ENCODE measurements at places on chromosomes 4 and X. TPM values are rescaled to one million over a fixed set of nuclear protein-coding genes. Genes with fewer than 3 reads are reported as not detected.

Gene ZMAT1
- polyA plus RNA-seq, result 2.6 TPM

Gene C4orf51
- polyA plus RNA-seq, result not detected

Gene BEND2
- polyA plus RNA-seq, result 0.03 TPM

Gene DNAAF6
- polyA plus RNA-seq, result 1.7 TPM

Gene ARHGAP24
- polyA plus RNA-seq, result 12.4 TPM

Gene AMOT
- 0.79 TPM for polyA plus RNA-seq

Gene SERTM2
- polyA plus RNA-seq, result 0.03 TPM

Gene HS6ST2
- 0.28 TPM for polyA plus RNA-seq

Gene NUDT6
- 3.8 TPM for polyA plus RNA-seq

Gene DOK7
- 0.53 TPM for polyA plus RNA-seq

Gene UGT2A1
- 0.13 TPM for polyA plus RNA-seq

Gene G3BP2
- 51.4 TPM for polyA plus RNA-seq

Gene ARMCX4
- polyA plus RNA-seq, result 12.0 TPM

Gene NSG1
- 0.39 TPM for polyA plus RNA-seq

GRCh38 chr4:85790582-85790981 lies 315.6 kb downstream of the ARHGAP24 start:
- peak; percentile 48 for DNase-seq

- no peak for DNase-seq
Measured at GRCh38 chr4:6655924-6656323, 15.4 kb downstream of the MRFAP1 start.

DNA sequence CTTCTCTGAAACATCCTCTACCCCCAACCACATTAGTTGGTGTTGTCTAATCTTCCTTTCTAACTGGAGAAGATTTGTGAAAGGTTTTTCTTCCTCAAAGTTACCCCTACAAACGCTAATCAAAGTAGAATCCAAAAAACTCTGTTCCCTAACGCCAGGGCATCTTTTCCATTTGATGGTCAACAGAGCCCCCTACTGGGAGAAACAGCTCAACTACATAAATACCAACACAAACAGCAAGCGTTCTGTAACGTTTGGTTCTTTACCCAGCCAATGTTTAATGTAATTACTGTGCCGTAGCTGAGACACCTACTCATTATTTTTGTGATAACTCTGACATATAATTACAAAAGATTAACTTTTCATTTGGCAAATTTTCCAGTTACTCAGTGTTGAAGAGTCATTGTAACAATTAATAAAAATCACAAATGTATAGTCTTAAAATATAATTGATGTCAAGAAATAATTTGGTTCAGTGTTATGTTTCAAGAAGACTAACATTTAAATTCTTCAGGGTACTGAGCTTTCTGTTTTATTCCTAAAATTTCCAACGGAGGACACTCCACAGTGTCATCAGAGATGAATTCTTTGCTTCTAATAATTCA lies 94.9 kb upstream of the TBC1D9 start:
- peak; percentile 90 for DNase-seq

DNA sequence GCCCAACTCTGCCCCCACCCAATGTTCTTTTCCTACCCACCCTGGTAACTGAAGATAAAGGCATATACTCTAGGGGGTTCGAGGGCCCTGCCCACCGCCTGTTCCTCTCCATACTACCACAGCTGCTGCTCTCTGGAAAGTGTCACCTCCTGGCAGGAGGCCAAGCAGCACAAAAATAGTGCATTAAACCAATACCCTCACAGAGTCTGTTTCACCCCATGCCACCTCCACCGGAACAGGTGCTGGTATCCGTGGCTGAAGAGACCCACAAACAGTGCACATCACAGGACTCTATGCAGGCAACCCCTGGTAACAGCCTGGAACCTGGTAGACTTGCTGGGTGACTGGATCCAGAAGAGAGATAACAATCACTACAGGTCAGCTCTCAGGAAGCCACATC lies 85.1 kb upstream of the CTSO start:
- no peak for DNase-seq

DNA sequence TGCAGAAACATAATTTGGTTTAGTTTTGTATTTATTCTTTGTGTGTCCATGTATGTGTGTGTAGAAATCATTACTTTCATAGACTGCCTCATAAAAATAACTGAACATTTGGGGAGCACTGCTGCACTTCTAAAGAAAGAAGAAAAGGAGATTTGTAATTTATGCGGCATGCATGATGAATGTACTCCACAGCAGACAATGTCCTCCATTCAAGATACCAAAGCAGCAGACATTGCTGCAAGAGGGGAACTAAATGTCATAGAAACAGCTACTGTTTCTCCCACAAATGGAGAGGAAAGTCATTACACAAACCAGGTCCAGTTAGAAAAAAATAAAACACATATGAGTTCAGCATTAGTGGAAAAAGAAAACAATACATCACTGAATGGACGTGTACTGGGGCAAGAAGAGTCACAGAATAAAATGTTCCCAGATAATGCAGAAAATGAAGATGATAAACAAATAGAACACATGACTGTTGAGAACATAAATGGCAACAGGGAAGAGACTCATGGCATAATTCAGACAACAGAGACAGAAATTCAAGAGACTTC lies 2.6 kb downstream of the DTHD1 start:
- DNase-seq, result no peak

DNA sequence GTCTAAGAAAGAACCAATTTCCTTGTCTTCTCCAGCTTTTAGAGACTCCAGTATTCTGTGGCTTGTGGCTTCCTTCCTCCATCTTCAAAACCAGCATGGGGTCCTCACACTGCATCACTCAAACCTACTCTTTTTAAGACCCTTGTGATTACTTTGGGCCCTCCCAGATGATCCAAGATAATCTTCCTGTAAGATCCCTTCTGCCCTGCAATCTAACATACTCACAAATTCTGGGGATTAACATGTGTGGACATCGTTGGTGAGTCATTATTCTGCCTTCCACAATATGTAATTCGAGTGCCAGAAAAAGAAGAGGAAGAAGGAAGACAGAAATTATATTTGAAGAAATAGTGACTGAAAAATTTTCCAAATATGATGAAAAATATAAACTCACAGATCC lies 47.9 kb downstream of the BEND4 start:
- DNase-seq, result no peak

DNA sequence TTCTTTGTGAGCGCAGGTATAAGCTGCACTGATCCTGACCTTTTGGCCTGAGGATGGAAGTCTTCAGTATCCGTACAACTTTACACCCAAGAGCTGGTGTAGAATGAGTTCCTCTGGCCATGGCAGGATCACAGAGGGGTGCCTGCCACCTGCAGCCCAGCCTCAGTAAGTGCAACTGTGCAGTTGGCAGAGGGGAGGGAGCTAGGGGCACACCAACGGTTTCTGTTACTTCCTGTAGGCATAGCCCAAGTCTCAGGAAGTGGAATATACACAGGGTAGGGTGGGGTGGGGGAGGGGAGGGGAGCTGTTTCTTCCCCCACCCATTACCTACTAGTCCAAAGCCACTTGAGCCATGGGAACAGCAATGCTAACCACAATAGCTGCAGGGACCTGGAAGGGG lies 85.4 kb upstream of the GBA3 start:
- DNase-seq, result peak; percentile 63

GRCh38 chr4:48388525-48389154 lies 47.3 kb downstream of the SLAIN2 start:
- no peak for DNase-seq

DNA sequence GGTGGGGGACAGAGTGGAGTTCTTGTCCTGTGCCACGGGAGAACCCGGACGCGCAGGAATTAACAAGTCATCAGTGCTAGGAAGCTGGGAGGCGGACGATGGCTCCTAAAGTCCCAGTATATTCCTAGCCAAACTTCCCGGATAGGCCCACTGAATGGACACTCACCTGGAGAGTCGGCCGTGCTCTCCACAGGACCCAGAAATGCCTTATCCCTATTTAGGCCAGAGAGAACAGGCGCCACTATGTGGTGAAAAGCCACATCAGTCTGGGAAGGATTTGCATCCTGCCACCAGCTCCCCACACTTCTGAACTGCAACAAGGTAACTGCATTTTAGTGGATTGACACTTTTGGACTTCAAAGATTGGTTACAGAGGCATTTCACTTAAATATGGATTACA lies 1.1 kb downstream of the CFAP299 start:
- peak; percentile 32 for DNase-seq

- no peak for DNase-seq
Measured at GRCh38 chr4:174154215-174154854, 129.1 kb downstream of the FBXO8 start.

DNA sequence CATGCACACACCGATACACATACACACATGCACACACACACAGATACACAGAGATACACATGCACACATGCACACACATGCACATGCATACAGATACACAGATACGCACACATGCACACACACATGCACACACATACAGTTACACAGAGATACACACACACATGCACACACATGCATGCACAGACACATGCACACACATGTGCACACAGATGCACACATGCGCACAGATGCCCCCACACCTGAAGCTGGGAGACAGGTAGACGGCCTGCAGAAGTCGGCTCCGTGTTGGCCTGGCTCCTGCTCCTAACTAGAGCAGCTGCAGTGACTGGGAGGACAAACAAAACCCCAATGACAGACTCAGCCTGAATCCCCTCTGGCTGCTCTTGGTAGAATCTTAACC lies 46.8 kb downstream of the PSAPL1 start:
- no peak for DNase-seq

GRCh38 chrX:50407976-50408375 lies 62.6 kb downstream of the DGKK start:
- no peak for DNase-seq

GRCh38 chr4:101258883-101259282 lies 88.4 kb downstream of the PPP3CA start:
- no peak for DNase-seq

- DNase-seq, result peak; percentile 42
Measured at GRCh38 chr4:189090174-189090814, 850.4 kb upstream of the FRG1 start.

- DNase-seq, result no peak
Measured at GRCh38 chr4:119017636-119018035, 118.0 kb upstream of the MYOZ2 start.

DNA sequence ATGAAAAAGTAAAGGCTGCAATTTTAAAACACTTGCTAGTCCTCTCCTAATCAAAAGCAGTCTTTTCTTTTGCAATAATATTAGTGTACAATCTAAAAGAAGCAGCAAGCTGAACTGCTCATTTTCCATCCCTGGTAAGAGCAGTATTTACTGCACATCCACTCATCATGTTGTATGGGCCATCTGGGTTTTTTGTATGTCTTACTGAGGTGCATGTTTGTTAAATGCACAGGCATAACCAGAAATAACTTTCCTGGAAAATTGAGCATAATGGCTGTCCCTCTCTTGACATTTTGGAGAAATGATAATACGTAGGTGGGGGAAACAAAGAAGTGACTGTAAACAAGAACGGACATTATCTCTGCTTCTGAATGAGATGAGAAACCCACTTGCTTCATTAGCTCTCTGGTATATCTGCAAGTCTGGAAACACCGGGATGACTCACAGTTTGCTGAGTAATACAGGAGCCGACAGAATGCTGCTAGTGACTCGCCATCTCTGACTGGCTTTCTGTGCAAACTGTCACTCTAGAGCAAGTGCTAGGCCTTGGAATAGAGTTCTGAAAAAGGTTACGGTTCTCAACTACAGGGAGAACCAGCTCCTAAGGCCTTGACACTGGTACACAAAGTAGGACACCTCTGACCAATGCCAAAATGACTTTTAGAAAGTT lies 85.7 kb upstream of the MTM1 start:
- DNase-seq, result no peak

DNA sequence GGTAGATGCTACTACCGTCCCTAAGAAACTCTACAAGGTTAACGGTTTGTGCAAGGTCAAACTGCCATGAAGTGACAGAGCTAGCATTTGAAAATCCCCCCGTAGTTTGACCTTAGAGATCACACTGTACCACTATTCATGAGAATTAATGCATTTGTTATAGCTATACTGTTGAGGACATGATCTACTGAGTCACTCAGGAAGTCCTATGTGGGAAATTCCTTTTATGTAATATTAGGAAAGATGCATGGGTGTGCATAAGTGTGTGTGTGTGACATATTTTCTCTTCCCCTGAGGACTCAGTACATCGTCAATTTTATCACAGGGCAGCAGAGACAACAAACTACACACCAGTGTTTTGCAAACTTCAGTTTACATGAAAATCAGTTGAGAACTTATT lies 141.1 kb downstream of the FBXW7 start:
- DNase-seq, result no peak

GRCh38 chrX:39630344-39630743 lies 467.4 kb downstream of the BCOR start:
- DNase-seq, result no peak

DNA sequence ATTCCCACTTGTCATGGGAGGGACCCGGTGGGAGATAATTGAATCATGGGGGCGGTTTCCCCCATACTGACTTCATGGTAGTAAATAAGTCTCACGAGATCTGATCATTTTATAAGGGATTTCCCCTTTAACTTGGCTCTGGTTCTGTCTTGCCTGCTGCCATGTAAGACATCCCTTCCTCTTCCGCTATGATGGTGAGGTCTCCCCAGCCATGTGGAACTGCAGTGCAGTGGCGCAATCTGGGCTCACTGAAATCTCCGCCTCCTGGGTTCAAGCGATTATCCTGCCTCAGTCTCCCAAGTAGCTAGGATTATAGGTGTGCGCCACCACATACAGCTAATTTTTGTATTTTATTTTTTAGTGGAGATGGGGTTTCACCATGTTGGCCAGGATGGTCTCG lies 2.9 kb downstream of the HPGDS start:
- DNase-seq, result no peak

- no peak for DNase-seq
Measured at GRCh38 chrX:12210196-12210815, 72.0 kb downstream of the FRMPD4 start.

GRCh38 chrX:16436348-16437188 lies 213.4 kb upstream of the S100G start:
- peak; percentile 50 for DNase-seq

DNA sequence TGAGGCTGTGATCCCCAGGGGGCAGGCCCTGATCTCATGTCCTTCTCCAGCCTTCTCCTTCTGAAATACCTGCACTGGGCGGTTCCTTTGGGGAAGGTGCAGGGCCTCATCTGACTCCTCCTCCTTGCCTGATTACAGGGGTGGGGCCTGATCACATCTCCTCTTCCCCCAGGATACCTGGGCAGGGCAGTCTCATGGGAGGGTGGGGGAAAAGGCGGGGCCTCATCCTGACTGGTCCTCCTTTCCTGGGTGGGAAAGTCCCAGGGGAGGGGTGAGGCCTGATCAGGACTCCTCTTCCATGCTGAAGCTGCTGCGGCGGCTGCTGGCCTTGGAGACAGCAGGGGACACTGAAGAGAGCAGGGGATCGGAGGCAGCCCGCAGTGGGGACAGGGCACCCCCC lies 13.3 kb downstream of the TFE3 start:
- no peak for DNase-seq
